Urothelium cell line (cell line): ENCODE measurements at places on chromosomes 12 and 14.

GRCh38 chr12:109961201-109961600 is 35.0 kb downstream of the GIT2 start:
- no peak for DNase-seq

- DNase-seq: no peak
Observed at GRCh38 chr14:31137214-31137889, 70.2 kb downstream of the HECTD1 start.

DNA sequence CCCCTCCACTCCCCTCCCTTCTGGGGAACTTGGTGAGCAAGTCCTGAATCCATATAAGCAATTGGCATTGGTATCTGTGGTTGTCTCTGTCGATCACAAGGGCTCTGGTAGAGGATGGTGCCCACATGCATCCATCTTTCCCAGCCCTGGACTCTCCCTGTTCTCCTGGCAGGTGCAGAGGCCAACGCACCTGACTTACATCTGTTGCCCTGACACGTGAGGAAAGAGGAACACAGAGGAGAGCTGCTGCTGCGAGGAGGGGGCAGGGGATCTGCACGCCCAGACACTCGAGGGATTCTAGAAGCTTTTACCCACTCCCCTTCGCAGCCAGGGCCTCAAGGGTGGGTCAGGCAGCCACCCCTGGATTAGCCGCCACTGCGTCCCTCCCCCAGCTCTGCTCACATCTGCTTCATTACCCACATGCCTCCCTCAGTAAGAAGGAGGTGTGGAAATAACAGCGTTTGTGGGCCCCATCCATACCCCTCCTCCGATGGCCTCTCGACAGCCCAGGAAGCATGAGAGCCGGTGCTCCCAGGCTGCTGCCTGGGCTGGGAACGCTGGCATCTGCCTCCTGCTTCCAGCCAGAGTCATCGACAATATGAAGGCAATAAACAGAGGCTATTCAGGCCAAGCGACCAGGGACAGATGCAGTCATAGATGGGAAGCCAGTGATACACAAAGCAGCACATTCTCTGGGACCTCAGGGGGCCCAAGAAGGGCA is 56.5 kb downstream of the KDM2B start:
- no peak for DNase-seq

GRCh38 chr14:54427871-54428270 is 13.3 kb downstream of the CNIH1 start:
- no peak for DNase-seq

GRCh38 chr14:30985796-30986195 is 39.7 kb upstream of the AP4S1 start:
- no peak for DNase-seq

GRCh38 chr12:28248555-28249145 is 58.4 kb downstream of the CCDC91 start:
- DNase-seq: no peak

GRCh38 chr14:33689680-33690079 is 261.2 kb downstream of the EGLN3 start:
- DNase-seq: no peak

- DNase-seq: no peak
Observed at GRCh38 chr12:132071040-132071810, 72.9 kb downstream of the DDX51 start.

GRCh38 chr12:5247144-5247543 is 184.8 kb upstream of the NTF3 start:
- no peak for DNase-seq

DNA sequence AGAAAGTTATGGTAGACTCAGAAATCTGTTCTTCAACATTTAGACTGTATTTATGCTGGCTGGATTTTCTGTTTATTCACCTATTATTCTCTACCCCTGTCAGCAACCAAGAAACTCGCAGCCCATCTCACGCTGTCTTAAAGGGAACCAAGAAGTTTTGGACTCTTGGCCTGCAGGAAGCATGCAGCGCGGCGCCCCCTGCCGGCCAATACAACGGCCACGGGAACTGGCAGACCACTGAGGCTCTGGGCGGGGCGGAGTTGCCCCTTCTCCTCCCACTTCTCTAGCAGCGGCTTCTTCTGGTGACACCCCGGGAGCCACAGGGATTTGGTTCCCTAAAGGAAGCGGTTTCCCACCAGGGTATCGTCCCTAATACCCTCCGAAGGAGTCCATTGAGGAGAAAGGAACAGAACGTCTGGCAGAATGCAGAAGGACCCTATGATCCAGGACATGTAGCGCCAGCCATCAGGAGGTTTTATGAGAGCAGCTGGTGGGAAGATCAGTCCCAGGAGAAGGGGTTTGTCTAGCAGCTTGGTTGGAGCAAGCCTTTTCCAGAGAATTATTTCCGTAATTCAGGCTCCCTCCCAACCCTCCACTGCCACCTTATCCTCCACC is 21.0 kb upstream of the RNASE2 start:
- DNase-seq: peak; percentile 48

- DNase-seq: no peak
Observed at GRCh38 chr14:61752626-61753025, 9.6 kb upstream of the SNAPC1 start.

DNA sequence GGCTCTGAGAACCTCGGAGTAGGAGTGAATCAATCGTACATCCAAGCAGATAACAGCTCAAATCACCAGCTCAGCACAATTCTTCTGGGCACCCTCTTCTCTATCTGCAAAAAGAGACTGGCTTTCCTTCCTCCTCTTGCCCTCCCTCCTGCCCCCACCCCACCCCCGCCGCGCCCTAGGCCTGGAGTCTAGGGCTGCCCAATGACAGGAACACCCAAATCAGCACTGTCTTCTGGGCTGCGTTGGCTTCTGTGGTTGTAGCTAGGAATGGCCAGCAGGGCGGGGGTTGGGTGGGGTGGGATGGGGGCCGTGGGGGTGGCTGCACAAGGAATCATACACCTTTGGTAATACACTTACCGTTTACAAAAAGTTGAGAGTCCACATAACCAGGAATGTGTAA is 28.0 kb upstream of the TMCC3 start:
- no peak for DNase-seq

DNA sequence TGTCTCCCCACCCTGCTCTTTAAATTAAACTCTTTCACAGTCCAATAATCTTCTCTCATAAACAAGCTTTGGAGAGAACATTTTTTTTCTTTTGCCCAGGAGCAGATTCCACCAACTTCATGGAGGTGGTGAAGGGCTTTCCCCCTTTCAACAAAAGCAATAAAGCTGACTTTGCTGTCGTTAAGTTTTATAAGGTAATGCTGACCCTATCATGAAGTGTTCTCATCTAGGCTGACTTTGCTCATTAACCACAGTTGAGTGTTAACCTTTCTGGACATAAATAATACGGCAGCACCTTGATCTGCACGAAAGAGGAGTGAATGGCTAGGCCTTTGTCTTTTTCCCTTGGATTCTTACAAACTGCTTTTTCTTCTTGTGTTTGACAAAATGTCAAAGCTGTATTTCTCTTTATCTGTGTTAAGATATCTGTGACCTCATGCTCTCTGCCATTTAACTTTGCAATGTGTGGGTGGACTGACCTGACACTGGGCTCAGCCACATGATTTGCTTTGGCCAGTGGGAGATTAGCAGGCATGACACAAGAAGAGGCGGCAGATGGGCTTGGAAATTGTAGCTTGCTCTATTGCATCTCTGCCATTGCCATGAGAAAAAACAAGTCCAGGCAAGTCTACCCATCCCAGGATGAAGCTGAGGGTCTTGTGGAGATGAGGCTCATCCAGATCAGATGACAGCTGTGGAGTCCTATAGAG is 470.9 kb upstream of the CCDC196 start:
- no peak for DNase-seq

- DNase-seq: no peak
Observed at GRCh38 chr14:61561104-61561503, 134.2 kb upstream of the HIF1A start.

DNA sequence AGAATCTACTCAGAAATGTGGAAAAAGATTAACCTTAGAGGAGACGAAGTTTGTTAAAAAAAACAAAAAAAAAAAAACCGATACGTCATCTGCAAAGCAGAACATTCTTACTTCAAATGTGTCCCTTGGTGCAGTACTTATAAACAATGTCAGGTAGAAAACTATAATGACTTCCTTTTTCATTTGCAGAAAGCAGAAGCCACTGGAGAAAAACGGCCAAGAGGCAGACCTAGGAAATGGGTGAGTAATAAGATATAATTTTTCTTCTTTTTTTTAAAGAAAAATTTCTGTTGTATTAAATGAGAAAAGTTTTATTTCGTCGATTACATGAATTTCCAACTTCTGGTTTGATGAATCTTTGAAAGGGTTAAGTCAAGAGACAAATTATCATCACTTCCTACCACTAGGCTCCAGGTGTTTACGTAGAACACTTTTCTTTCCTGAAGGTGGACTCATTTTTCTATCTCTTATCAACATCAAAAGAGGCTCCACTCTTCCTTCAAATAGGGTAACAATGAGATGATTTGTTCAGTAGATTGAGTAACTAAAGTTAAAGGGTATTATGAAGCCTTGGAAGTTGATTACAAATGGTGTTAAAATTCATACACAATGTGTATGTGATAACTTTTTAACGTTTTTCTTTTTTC is 14.2 kb downstream of the HMGA2 start:
- no peak for DNase-seq

- DNase-seq: no peak
Observed at GRCh38 chr12:122202017-122202416, 1.5 kb upstream of the B3GNT4 start.

DNA sequence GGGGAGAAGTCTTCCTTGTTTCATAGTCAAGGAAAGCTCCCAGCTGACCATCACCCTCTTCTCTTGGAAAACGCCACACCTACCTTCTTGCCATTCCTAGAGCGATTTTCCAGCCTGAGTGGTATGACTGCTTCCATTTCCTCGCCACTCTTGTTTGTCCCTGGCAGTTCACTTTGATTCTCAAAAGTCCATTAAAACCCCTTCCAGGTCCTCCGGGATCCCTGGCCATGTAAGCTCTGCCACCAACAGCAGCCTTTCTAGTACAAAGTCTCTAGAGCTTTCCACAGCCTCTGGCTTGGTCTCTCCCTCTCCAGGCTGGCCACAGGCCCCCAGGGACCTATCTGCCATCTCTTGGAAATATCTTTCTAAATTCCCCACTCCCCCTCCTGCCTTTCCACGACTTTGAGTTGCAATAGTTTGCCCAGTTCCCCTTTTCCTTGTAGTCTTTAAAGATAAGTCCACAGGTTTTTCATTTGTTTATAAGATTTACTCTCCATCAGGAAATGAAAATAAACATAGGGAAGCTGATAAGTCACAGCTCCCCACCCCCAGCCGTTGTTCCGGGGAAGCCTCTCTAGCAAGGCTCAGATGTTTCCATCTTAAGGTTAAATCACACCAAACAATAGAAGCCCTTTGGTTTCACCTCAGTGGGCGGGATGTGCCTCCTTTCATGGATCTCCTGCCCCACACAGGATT is 42.9 kb upstream of the SINHCAF start:
- DNase-seq: no peak

DNA sequence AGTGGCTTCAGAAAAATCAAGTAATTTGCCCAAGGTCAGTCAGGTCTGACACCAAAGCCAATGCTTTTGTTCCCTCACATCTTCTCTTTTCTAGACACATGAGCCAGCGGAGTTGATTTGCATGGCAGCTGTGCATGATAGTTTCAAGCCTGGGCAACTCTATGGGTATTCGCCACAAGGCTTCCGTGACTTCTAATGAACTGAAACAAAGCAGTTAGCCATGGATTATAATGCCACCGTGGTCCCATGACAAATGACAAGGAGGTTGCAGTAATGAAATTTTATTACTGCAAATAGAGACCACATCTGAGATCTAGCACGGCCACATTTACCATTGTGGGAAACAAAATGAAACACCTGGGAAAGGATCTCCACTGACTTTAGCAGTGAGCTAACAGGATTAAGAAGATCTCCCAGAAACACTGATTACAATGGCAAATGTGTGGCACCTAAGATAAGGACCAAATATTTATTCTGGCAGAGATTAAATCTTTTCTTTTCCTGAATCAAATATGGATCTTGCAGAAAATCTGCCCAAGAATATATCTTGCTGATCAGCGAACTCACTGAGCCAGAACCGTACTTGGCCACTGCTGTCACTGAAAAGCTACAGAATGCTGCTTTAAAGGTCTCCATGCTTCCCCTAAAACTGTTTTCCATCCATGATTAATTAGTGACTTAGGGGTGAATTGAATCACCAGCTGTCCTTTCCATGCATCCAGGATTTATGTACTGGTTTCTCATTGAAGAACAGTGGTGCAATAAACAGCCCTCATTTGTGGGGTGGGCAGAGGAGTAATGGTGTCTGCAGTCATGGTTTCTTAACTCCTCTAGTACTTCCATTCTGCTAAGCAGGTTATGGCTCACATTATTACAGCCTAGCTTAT is 551.0 kb downstream of the DIO2 start:
- DNase-seq: no peak

DNA sequence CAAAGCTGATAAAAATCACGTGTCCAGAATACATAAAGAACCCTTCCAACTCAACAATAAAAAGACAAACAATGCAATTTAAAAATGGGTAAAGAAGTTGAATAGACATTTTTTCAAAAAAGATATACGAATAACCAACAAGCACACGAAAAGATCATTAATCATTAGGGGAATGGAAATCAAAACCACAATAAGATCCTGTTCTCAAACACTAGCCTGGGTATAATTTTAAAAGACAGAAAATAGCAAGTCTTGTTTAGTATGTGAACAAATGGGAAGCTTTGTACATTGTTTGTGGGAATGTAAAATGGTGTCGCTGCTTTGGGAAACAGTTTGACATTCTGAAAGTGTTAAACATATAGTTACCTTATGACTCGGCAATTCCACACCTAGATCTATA is 86.3 kb upstream of the LMNTD1 start:
- DNase-seq: no peak

GRCh38 chr12:52672321-52672933 is 7.8 kb downstream of the KRT1 start:
- DNase-seq: no peak

DNA sequence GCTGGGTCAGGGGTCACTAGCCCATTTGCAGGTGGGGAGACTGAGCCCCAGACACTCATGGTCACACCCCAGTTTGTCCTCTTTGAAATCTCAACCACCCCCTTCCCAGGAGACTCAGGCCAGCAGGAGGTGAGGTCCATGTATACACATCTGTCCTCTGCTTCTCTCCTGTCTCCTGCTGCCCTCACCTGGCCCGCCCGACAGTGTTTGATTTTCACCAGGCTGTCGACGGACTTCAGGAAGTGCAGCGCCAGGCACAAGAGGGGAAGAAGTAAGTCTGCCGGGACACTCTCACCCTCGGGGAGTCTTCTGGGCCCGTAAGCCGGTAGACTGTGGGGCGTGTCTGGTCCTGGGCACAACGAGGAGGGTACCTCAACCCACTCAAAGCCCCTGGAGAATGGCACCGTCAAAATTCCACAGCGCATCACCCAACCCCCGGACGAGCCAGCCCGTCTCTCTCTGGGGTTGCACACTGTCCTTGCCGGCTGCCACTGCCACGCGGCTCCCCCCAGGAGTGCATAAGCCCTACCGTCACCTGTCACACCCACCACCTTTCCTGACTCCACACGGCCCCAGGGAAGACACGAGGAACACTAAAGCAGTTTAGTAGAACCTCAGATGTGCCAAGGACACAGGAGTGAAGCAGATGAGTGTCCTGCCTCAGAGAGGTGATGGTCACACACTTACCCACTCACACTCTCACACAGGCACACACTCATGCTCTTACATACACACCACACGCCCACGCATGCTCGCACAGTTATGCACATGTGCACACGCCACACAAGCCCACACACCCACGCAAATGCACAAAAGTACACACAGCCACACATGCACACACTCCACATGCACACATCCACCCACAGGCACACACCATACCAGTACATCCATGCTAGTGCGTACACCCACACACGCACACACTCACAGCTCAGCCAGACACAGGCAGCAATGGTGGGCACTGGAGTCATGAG is 13.1 kb upstream of the SIVA1 start:
- DNase-seq: no peak

GRCh38 chr12:102483466-102483865 is 3.1 kb upstream of the IGF1 start:
- DNase-seq: no peak
